Sciatic nerve (tissue), 2 donors: ENCODE measurements at places on chromosomes 1 and 21. TPM values are rescaled to one million over a fixed set of nuclear protein-coding genes. Genes with fewer than 3 reads are reported as not detected.

The TCHHL1 gene
- total RNA-seq = not detected

- DNase-seq = no peak
Measured at GRCh38 chr1:119818181-119818580, 6.9 kb upstream of the REG4 start.

The PPIAL4G gene
- not detected for total RNA-seq

GRCh38 chr1:31734582-31735107, 29.5 kb downstream of the ADGRB2 start:
- DNase-seq = no peak

The TAS1R2 gene
- total RNA-seq = not detected

DNA sequence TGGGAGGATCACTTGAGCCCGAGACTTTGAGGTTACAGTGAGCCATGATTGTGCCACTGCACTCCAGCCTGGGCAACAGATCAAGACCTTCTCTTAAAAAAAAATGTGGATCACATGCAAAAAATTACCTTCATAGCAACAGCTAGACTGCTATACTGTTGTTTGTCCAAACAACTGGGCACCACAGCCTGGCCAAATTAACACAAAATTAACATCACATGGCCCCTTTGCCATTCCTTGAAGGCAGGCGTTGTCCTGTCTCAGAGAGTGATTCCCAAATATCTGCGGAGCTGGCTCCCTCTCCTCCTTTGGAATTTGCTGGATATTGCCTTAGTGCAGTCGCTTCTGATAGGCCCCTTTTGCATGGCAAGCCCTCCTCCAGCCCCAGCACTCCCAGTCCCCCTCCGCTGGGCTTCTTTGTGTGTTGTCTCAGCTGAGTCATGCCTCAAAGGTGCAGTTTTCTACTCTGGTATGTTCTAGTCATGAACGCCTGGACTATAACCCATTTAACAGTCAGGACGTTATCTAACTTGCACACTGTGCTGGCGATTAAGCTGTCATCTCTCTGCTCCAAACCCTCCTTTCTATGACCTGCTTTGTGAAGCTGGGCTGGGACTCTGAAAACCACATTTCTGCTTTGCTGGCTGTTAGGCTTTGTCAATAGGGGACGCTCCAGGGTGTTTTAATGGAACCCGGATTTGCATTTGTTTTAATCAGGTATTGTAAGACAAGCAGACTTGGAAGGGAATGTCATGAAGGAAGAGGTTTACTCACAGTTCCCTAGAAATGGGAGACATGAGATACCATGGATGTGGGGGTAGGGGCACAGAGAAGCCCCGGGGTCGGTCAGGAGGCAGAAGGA, 20.1 kb upstream of the HPCAL4 start:
- no peak for DNase-seq

The ADAMTS4 gene
- total RNA-seq = 75.9 TPM

GRCh38 chr1:164803366-164803765, 244.4 kb downstream of the PBX1 start:
- DNase-seq = no peak

DNA sequence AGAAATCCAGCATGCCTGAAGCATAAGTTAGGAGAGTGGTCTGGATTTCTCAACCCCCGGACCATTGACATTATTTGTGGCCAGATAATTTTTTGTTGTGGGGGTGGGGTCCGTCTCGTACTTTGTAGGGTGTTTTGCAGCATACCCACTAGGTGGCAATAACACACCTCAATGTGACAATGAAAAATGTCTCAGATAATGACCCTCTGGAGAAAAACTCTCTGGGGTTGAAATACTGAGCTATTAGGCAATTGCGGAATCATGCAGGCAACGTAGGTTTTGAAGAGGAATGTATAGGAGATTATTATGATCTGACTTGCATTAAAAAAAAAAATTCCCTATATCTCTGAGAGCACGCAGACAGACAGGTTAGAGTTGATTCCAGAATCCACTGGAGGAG, 25.3 kb upstream of the RRP15 start:
- no peak for DNase-seq

DNA sequence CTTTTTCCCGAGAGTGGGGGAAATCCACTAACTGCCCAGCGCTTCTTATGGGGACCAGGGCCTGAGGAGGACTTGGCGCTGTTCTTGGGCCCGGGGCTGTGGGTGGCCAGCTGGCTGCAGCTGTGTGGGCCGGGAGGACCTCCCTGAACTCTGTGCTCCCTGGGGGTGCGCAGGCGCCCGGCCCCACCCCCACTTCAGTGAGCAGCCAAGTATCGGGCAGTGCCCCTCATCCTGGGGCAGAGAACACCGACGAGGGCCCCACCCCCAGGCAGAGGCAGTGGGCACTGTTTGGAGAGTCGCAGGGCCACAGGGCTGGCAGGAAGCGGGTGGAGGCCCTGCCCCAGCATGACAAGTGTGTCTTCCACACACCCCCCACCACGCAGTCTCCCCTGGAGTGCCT, 32.5 kb upstream of the SLC19A1 start:
- peak; percentile 41 for DNase-seq

DNA sequence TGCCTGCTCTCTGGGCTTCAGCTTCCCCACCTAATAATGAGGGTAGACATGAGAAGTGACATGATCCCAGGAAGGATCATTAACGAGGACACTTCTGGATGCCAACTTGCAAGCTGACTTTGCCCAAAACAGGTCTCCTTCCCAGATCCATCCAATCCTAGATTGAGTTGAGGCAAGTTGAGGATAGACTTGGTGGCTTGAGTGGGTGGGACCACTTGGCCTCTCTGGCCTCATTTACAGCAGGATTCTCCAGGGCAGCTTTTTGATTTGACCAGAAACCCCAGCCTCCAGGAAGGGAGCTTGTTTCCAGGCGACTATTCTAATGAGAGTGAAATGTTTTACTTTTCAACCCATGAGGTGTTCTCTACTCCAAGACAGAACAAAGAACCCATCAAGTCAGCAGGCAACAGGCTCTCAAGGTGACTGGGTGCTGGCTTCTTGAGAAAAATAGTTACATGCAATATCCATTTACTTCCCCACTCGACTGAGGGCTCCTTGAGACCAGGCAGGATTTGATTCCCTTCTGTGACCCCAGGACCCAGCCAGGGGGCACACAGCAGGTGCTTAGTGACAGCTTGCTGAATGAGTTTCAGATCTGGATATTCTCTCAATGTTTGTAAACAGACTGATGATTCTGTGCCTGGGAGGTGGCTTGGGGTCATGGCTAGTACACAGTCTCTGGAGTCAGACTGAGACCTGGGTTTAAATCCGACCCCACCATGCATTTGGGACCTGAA, 128.2 kb downstream of the DMRTB1 start:
- DNase-seq = no peak

The MEX3A gene
- total RNA-seq = 1.2 TPM

The SLC44A5 gene
- total RNA-seq = 0.31 TPM

The KCNN3 gene
- 1.8 TPM for total RNA-seq

The MROH7 gene
- total RNA-seq = 8.1 TPM

DNA sequence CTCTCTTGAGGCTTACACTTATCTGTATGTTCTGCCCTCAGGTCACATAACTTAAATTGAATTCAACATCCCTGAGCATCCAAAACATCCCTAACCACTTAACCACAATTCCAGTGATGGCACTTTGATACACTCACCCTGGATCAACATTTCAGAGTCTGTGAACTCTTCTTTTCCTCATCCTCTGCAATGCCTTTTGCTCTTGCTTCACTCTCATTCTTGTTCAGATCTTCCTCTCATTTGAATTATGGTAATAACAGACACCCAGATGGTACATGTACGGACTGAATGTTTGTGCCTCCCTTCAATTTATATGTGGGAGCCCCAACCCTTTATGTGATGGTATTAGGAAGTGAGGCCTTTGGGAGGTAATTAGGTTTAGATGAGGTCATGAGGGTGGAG, 33.4 kb downstream of the PTGER3 start:
- DNase-seq = no peak

The DISP3 gene
- total RNA-seq = 0.18 TPM

GRCh38 chr1:154760469-154760933, 109.6 kb downstream of the KCNN3 start:
- DNase-seq = peak; percentile 74

DNA sequence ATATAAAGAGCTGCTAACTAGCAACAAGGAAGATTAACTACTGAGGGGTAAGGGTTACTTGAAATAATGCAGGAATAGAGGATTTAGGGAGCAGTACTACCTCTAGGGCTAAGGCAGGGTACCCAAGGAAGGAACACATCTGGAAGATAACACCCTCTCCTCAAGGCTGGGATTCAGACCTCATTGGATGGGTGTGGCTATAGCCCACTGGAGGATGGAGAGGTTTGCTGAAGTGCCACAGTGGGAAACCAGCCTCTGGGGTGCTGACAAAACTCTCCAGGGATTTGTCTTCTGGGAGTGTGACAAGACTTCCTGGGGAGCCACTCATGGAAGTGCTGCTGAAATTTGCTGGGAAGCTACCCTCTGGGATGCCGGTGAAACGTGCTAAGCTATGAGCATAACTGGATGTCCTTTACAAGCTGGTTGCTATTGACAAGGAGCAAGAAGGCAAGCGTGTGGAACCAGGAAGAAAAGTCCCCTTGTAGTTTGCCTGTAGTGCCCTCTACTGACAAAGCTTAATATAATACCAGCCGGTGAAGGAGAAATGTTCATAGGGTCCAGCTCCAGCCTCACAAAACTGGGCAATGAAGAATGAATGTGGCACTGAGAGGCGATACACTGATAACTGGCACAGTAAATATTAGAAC, 122.8 kb upstream of the USP24 start:
- DNase-seq = no peak

The MYCL gene
- 2.5 TPM for total RNA-seq

DNA sequence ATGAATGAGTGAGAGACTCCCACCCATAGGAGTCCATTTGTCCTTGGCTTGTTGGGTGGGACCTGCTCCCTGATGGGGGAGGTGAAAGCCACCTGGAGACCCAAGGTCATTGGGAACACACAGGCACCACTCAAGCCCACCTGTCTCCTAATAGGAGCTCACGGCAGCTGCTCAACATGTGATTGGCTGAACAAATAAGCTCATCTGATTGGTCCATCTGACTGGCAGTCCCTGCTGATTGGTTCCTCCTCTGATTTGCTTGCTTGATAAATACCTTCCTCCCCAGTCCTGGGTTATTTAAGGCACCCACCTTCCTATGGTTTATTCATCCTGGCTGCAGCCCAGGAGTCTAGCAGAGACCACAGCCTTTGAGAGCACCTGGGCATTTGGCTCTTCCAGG, 502.9 kb downstream of the PTPRU start:
- DNase-seq = no peak

The MROH9 gene
- 0.31 TPM for total RNA-seq

- DNase-seq = no peak
Measured at GRCh38 chr1:150954708-150955107, 19.9 kb downstream of the CERS2 start.

DNA sequence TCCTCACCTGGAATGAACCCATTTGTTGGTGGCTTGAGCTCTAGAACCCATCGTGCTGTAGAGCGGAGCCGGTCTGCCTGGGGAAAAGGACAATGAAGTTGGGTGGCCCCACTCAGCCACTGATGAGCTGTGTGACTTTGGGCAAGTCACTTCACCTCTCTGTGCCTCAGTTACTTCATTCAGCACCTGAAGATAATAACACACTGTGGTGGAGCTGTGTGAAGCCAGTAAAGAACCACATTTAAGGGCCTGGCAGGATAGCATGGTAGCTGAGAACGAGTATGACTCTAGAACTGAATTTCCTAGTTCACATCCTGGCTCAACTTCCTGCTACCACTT, 37.1 kb downstream of the EPHB2 start:
- DNase-seq = no peak

DNA sequence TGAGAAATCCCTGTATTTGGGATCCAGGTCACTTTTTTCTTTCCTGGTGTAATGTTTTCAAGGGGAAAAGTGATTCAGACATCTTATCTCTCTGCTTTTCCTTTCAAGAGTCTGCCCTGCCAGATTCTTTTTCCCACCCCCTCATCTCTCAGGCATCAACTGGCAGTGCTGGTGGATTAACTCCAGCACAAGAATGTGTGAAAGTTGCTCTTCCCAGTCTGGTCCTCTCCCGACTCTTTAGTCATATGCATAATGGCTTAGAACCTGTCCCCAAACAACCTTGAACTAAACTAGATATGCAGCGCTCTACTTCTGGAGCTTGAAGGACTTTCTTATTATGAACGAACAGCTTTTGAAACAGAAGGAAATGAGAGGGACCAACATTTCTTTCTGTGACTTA, 88.5 kb downstream of the SLC44A5 start:
- no peak for DNase-seq

The LAX1 gene
- total RNA-seq = 1.6 TPM

DNA sequence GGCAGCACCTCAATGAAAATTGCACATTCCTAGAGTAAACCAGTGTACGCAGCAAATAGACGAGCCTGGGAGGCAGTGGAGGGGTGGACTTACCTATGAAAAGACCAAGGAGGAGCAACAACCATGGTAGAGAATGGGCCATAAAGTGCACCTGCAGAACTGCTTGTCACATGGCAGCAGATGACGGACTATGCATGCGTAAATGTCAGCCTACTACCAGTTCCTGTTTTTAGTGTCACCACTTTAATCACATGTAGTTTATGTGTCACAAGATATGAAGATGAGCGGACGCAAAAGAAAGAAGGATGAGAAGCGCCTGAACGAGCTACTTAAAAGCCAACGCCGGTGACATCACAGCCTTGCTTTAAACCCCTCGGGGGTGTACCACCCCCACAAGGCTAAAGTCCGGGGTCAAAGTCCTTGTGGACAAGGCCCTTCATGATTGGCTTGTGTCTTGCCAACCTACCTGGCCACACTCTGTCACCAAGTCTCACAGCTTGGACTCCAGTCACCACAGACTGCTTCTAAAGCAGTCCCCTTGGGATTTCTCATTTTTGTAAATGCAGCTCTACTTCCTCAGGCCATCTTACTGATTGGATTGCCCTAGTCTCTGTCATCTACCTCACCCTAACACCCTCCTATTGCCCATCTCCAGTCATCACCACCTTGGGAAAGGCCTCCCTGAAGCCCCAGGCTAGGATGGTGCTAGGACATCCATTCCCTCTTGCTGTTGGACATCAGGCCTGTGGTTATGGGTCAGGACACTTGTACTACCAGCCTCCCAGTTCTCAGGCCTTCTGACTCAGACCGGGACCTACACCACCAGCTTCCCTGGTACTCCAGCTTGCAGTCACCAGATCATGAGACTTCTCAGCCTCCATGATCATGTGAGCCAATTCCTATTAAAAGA, 6.0 kb upstream of the LY9 start:
- no peak for DNase-seq

DNA sequence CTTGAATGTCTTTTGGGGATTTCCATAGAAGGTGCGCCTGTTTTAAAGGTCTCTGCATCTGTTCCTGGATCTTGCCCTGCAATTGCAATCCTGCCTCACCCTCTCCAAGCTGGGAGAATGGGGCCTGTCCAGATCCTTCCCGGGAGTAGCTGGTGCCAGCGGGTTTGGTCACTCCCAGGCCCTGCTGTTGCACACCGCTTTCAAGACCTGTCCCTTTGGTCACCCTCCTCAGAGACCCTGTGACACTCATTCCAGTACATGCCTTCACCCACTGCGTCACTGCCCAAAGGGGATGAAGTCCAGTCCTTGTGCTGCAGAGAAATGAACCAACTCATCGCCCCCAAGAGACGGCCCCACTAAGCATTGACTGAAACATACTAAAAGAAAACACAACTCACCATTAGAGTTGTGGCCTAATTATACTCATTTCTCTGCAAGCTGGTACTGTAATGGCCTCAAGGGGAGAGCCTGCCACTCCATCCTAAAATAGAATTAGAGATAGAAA, 1.9 kb upstream of the IRF2BP2 start:
- peak; percentile 76 for DNase-seq

GRCh38 chr1:174114788-174115448, 44.4 kb upstream of the RABGAP1L start:
- no peak for DNase-seq
